ENCODE measurements at places on chromosomes 5 and 9.

- peak; percentile 75 for ATAC-seq
Observed at GRCh38 chr5:153952893-153953292, 85.8 kb downstream of the FAM114A2 start.

DNA sequence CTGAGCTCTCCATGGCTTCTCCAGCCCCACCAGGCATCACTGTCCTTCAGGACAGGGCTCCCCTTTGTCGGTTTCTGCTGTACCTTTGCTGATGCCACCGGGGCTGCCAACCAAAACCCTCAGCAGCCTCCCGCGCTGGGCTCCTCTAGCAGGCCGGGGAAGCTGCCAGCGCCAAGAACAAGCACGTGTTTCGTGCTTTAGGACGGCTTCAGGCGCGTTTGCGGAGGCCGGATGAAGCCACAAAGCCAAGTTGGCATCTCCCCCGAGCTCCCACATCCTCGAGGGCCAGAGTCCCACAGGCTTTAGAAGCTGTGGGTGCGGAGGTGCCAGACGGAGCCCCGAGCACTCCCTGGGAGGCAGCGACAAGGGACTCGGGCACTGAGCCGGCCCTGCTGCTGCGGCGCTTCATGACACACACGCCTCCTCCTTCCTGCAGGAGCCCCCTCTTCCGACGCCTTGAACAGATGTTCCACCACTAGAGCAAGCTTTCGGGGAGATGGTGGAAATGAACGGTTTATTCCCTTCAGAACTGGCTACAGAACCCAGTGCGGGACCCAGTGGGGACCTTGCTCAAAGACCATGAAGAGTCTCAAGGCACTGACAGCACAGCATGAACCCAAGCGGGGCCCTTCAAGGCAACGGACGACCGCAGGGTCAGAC is 36.7 kb downstream of the SARDH start:
- ATAC-seq = no peak

DNA sequence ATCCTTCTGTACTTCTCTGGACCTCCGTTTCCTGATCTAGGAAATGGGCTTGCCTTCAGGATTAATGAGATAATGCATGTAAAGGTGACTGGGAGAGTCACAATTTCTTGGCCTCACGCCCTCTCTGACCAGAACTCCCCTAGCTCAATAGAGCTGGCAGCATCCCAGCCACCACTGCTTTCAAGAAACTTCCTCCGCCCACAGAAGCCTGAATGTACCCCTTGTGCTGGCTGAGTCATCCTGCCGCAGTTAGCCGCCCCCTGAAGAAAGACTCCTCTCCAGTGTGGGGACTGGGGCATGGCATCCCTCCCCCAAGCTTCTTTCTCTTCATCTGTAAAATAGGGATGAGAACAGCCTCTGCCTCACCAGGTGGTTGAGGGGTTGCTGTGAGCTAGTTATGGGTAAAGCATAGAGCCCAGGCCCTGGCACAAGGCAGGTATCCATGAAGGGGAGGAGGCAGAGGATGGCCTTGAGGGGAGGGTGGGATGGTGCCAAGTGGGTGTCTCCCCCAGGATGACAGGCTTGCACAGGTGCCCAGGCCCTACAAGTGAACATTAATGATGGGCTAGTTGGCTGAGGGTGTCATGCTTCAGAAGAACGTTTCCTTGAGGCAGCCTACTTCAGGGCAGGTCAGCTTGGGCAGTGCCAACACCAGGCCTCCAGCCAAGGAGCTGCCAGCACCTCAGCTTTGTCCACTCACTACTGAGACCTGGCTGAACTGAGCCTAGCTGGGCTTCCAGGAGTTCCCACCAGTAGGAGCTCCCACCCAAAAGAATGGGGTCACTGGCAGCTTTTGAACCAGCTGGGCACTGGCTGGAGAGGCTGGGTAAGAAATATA is 3.4 kb downstream of the PDLIM4 start:
- ATAC-seq = no peak

DNA sequence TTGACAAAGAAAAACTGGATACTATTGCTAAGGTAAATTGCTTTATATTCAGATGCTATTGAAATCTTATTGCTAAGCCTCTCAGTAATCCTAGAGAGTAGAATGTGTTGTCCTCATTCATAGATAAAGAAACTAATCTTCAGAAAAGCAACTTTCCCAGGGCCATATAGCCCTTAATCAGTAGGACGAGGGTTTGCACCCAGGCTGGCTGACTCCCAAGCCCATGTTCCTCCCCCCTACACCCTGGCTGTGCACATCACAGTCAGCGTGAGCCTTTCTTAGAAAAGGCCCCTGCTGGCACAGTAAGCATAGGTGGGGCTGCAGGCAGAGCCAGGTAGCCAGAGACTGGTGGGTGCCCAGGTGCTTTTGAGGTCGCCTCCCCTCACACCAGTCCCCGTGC is 15.8 kb upstream of the GLIPR2 start:
- ATAC-seq = no peak

GRCh38 chr5:125198270-125198974 is 452.0 kb upstream of the ZNF608 start:
- peak; percentile 50 for ATAC-seq

DNA sequence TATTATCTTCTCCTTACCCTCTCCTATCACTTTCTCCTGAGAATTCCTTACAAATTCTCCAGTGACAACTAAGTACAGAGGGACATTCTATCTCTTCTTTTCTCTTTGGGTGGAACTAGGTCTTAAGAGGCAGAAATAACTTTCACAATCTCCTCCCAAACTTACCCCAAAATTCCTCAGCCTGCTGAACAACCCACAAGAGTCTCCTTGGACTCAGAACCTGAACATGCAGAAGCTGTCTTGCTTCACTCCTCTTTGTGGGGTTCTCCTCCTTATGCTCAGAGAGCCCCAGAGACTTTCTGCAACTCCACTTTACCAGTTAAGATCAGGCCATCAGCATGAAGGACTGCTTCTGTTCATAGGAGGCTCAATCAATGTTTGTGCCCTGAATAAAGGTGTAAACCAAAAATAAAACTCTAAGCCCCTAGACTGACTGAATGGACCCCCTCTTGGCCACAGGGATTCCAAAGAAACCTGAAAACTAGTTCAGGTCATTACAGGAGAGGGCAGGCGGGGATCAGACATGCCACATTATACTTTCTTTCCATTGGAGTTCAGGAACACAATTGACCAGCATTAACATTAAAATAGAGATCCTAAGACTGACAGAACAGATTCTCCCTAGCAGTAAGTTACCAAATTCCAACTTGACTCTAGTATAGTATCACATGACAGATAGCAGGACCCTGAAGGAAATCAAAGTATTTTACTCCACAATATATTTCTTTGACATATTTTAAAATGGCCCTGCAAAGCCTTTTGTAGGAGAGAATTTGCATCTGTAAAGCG is 179.7 kb upstream of the FBXL17 start:
- ATAC-seq = no peak

GRCh38 chr5:78574131-78574673 is 74.4 kb downstream of the LHFPL2 start:
- ATAC-seq = no peak

GRCh38 chr9:13034694-13035002 is 244.8 kb downstream of the MPDZ start:
- ATAC-seq = no peak

GRCh38 chr5:73218552-73219171 is 45.7 kb downstream of the TMEM174 start:
- ATAC-seq = no peak

GRCh38 chr5:133687212-133688061 is 75.1 kb upstream of the FSTL4 start:
- ATAC-seq = no peak

DNA sequence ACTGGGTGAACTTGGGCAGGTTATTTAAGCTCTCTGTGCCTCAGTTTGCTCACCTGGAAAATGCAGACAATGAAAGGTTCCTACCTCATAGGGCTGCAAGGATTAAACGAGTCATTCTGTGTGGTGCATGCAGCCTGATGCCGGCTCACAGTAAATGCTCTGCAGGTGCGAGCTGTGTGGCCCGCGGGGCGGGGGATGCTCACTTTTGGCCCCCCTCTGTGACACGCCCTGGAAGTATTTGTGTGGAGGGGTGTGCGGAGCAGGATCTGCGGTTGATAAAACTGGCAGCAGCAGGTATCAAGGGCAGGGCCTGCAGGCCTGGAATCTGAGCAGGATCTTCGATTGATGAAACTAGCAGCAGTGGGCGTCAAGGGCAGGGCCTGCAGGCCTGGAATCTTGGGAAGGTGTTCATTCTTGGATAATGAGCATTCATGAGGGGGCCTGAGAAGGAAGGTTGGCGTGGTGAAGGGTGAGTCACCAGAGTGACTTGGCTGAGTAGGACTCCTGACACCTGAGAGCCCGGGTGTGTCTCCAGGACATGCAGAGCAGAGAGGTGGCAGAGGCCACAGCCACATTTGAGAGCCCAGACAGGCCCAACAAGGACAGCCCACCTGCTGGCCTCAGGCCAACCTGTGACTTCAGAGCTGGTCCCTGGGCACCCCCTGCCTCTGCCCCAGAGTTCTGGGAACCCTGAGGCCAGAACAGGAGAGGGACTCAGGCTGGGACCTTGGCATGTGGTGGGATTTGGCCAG is 11.9 kb downstream of the UNC5A start:
- ATAC-seq = no peak

GRCh38 chr9:124468061-124468740 is 17.9 kb downstream of the ADGRD2 start:
- no peak for ATAC-seq

DNA sequence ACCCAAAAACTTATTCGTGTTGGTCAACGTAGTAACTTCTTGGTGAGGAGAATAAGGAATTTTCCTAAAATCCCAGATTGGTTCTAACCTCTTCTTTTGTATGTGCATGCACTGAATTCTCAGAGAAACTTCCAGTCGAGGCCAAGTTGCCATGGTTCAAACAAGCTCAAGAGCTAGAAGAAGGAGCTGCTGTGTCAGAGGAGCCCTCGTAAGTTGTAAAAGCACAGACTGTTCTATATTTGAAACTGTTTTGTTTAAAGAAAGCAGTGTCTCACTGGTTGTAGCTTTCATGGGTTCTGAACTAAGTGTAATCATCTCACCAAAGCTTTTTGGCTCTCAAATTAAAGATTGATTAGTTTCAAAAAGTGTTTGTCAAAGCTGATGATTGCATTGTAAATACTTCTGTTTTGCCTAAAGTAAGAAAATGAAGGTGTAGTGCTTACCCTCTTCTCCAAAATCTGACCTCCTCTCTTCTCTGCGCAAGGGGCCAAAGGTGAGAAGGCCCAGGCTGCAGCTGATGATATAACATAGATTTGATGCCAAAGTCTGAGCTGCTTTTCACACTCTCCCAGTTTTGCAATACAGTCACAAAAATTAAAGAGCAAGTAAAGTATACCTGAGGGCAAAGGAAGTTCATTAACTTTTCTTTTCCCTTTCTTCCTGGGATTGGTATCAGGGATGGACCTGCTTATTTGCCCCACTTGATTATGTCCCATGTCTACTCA is 210.8 kb downstream of the ADAMTSL1 start:
- peak; percentile 76 for ATAC-seq

DNA sequence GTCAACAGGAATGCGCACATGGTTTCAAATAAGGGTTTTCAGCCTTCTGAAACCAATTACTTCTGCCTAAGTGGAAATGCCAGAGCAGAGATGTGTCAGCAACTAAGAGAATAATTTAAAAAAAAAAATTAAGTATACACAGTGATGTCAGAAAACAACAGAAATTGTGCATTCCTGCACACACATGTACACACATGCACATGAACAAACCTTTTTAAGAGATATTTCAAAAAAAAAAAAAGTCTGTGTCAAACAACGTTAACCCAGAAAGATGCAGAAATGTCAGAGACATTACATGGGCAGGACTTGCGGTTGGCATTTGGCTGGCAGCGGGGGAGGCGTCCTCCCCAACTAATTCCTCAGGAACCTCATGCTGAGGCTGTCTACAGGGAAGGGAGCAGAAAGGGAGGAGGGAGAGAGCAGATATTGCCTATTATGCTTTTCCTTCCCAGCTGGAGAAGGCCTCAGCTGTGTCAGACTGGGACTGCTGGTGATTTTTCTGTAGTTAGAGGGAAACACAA is 536.9 kb upstream of the WWC1 start:
- no peak for ATAC-seq

DNA sequence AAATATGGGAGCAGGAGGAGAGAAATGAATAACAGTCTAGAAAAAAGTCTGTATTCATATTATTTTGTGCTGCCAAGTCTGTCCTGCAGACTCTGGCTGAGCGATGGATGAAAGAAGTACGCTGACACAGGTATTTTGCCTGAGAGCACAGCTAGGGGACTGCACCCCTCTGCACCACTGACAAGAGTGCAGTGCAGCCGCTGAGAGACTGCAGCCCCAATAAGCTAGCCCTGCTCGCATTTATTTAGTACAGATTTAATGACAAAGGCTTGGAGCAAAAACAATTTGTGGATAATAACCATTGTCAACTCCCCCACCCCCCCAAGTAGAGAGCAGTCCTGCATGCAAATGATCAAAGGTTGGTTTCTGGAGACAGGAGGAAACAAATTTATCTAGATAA is 13.3 kb upstream of the MRPS30 start:
- ATAC-seq = no peak

GRCh38 chr5:173720286-173720952 is 104.0 kb upstream of the BOD1 start:
- ATAC-seq = no peak

GRCh38 chr5:105730982-105731381 is 1939.8 kb downstream of the EFNA5 start:
- no peak for ATAC-seq

GRCh38 chr5:150638488-150639376 is 1.7 kb upstream of the SYNPO start:
- ATAC-seq = no peak

DNA sequence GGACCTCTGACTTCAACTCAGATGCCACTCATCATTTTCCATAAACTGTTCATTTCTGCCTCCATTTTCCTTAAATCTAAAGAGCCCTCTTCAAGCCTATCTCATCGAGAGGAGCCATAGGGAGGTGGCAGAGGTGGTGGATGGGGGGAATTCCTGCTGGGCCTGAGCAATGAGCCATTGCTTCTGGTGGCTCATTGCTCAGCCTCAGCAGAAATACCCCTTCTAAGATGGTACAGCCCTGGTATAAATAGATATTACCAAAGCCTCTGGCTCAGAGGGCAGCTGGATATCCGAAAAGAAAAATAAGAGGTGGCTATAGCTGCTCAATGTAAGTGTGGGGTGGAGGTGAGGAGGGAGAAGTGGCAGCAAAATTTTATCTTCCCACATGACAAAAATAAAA is 313.5 kb downstream of the CAAP1 start:
- no peak for ATAC-seq

DNA sequence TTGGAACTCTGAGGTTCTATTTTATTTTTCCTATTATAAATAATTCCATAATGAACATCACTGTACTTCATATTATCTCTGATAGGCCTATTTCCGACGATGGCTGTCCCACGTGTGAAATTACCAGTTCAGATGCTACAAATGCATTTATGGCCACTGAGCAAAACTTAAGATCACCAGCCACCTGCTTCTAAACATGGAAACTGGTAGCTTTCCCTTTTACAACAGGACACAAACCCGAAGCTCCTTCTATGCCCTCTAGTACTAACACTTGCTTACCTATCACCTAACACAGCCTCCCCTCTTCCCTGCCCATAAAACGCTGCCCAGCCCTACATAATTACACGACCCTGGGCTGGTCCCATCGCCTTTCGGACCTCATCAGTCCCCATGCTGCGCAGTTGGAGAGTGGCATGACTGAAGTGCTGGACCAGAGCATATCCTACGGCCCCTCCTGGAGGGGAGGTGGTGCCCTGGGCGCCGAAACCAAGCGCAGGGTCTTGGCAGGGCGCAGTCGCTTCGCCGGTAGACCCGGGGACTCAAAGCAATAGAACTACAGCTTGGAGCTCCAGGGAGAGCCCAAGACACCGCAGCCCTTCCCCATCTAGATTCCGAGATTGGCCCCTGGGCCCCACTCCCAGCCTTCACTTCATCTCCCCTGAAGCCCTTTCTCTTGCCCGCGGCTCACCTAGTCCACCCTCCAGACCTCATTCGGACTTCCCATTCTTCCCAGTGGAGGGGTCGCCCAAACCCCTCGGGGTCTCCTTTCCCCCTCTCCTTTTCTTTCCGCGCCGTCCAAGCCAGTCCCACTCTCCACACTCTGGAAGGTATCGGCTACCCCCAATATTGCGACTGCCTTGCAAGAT is 1.0 kb upstream of the SAP30L start:
- no peak for ATAC-seq

Measured in gastroesophageal sphincter (tissue), 4 donors.